Epithelial cell of proximal tubule (primary cell): ENCODE measurements at places on chromosomes 13 and 19. TPM values are rescaled to one million over a fixed set of nuclear protein-coding genes. Genes with fewer than 3 reads are reported as not detected.

The KLK4 gene
- total RNA-seq, result not detected in 2 replicates

The PCDH9 gene
- total RNA-seq, result 0.40 and 0.51 TPM in 2 replicates

The EHD2 gene
- total RNA-seq, result 33.6 and 58.9 TPM in 2 replicates

The NCAN gene
- total RNA-seq, result not detected in 2 replicates

The OR7A10 gene
- not detected in 2 replicates for total RNA-seq

The RFX2 gene
- total RNA-seq, result 2.6 and 4.2 TPM in 2 replicates

The LRRC8E gene
- 11.9 and 18.9 TPM in 2 replicates for total RNA-seq

The ETV2 gene
- 0.35 TPM in 1 of 2 replicates, not detected in the other for total RNA-seq

The CABP5 gene
- not detected in 2 replicates for total RNA-seq

The ITGBL1 gene
- 0.94 and 1.1 TPM in 2 replicates for total RNA-seq

The PLPP2 gene
- 45.2 and 51.7 TPM in 2 replicates for total RNA-seq

The CEACAM4 gene
- total RNA-seq, result not detected in 2 replicates

The ZNF701 gene
- total RNA-seq, result 7.6 and 8.8 TPM in 2 replicates

The BCL3 gene
- total RNA-seq, result 32.4 and 49.3 TPM in 2 replicates

The BRSK1 gene
- total RNA-seq, result 2.0 and 16.1 TPM in 2 replicates

The SHC2 gene
- total RNA-seq, result 0.07 and 2.1 TPM in 2 replicates

The LTBP4 gene
- total RNA-seq, result 24.4 and 149 TPM in 2 replicates

The DYRK1B gene
- 5.7 and 15.5 TPM in 2 replicates for total RNA-seq

The INAFM1 gene
- 3.0 and 7.0 TPM in 2 replicates for total RNA-seq

The SKA3 gene
- total RNA-seq, result 22.1 and 35.2 TPM in 2 replicates

The FCHO1 gene
- 4.2 and 18.0 TPM in 2 replicates for total RNA-seq

The PALM3 gene
- total RNA-seq, result 0.17 and 0.36 TPM in 2 replicates

The RNF113B gene
- not detected in 2 replicates for total RNA-seq

The ZNF728 gene
- not detected in 2 replicates for total RNA-seq

The RTBDN gene
- total RNA-seq, result not detected in 2 replicates

The APLP1 gene
- 1.1 and 8.4 TPM in 2 replicates for total RNA-seq
